ENCODE measurements at places on chromosomes 5 and 9.

DNA sequence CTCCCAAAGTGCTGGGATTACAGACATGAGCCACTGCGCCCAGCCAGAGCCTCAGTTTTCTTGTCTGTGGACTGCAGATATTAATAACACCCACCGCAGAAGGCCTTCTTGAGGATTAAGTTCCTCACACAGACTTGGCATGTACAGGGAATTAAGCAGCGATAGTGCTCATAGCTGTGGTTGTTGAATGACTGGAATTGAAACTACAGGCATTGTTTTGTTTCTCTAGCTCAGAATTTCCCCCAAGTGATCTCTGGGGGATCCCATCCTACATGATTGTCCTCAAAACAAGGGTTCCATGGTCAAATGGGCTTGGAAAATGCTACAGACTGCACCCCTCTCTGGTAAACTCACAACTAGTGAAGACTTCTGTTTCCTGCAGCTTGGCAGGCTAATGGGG is 44.2 kb upstream of the TDRD7 start:
- no peak for DNase-seq

- no peak for DNase-seq
Observed at GRCh38 chr5:80369521-80369920, 38.3 kb upstream of the ZFYVE16 start.

- DNase-seq = no peak
Observed at GRCh38 chr9:35736201-35736633, 3.8 kb downstream of the CREB3 start.

GRCh38 chr9:16901590-16901989 is 31.1 kb upstream of the BNC2 start:
- no peak for DNase-seq

DNA sequence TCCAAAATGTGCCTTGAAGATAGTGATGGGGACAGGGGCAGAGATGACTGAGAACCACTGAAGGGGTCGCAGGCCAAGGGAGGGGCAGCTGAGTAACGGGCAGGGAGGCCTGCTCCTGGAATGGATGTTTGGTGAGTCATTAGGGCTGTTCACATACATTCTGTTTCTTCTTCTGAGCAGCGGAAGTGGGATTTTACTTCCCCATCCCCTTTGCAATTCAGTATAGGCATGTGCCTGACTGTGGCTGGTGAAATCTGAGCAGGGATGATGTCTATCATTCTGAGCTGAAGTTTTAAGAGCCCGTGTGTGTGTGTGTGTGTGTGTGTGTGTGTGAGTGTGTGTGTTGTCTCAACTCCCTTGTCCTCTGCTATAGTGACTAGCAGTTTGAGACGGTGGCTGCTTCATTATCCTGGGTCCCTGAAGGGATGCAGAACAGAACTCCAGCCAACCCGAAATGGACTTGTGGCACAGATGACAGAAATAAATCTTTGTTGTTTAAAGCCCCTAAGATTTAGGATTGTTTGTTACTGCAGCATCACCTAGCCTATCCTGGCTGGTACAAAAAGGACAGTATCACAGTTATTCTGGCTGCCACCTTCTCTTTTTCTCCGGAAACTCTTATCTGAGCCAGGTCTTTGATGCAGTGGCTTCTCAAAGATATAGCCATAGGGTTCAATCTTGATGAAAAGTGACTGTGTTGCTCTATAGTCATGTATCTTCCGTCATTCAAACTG is 29.2 kb upstream of the TGFBI start:
- no peak for DNase-seq

- no peak for DNase-seq
Observed at GRCh38 chr5:116668390-116668789, 93.8 kb upstream of the SEMA6A start.

- no peak for DNase-seq
Observed at GRCh38 chr9:83066771-83067170, 3.8 kb upstream of the RASEF start.

GRCh38 chr5:151378616-151379015 is 31.3 kb upstream of the SLC36A2 start:
- DNase-seq = no peak

DNA sequence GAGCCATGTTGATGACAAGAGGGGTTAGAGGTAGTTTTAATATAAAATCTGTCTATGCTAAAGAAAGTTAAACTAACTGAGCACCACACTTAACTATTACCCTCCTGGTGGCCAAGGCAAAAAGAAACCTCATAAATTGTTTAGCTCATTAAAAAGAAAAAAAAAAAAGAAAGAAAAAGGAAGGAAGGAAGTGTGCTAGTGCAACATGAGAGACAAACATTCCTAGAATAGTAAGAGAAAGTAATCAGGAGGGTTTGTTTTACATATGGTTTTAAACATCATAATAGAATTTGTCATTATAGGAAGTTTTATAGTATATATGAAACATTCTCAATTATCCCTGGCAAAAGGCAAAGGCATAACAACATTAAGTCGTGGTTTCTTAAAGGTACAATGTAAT is 152.3 kb downstream of the SNX18 start:
- DNase-seq = no peak

DNA sequence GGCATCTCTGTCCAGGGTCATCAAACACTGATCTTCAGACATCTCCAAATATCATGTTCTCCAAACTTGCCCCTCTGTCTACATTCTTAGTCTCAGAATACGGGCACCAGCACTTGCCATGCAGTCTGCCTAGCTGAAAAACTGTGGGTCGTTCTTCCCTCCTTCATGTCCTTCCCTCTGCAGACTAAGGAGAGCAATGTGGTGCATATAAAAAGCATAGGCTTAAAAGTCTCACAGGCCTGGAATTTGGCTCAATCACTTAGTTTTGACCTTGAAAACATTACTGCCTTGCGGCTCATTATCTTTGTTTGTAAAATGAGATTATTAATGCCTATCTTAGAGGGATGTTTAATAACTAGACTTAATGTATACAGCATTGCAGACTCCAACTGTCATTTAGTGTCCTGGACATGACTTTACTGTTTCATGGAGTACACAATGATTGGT is 362.8 kb downstream of the NPR3 start:
- no peak for DNase-seq

DNA sequence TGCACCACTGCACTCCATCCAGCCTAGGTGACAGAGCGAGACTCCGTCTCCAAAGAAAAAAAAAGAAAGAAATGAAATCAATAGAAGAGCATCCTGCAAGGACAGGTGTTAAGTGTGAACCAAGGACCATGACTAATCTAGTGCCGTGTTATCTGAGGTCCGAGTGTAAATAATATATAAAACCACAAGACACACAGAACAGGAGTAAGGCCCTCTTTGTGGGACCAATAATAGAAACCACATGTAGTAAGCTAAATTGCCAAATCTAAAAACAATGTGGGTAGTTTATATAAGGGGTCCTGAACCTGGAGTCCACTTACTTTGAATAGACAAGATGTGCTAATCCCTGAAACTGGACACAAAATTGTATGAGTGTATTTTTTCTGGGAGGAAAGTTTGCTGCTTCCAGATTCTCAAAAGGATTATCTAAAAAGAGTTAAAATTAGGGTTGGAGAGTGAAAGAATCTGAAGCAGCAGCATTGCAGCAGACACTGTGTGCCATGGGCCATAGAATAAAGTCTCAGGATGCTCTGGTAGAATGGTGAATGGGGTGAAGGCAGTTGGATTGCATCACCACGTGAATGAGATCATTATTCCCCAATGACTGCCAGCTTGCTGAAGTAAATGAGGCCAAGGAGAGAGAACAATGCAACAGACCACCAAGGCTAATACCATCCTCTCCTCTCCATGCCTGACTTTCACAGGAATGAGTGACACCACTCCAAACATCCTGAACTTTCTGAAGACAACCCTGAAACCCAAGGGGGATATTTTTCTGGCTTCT is 222.7 kb downstream of the DCP2 start:
- DNase-seq = no peak

DNA sequence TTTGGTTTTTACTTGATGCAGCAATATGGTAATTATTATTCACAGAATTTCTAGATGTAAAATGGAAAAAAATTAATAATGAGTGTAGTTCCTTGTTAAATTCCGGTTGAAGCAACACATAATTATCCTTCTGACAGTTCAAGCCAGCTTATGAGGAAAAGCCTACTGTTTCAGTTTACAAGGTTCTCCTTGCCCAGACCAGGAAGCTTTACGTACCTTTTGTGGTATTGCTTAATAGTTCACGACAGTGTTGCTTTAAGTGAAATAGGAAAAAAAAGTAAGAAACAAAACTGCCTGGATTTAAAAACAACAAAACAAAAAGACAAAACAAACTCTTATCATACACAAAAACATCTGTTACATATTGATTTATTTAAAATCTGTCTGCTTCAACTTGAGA is 547.3 kb upstream of the C9orf72 start:
- no peak for DNase-seq

DNA sequence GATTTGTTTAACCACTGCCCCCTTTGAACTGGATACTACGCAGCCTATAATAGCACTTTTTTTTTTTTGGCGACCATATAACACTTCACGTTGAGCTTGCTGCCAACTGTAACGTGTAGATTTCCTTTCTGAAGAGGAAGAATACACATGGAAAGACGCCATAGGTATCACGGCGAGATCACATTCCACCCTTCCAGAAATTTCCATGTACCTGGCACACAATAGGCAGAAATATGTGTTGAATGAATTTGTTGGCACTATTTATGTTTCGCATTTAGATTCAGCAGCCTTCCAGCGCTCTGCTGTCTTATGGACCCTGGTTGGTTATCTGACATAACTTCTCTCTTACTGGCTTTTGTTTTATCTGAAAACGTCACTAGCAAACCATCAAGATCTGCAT is 250.3 kb downstream of the SLIT3 start:
- DNase-seq = no peak

DNA sequence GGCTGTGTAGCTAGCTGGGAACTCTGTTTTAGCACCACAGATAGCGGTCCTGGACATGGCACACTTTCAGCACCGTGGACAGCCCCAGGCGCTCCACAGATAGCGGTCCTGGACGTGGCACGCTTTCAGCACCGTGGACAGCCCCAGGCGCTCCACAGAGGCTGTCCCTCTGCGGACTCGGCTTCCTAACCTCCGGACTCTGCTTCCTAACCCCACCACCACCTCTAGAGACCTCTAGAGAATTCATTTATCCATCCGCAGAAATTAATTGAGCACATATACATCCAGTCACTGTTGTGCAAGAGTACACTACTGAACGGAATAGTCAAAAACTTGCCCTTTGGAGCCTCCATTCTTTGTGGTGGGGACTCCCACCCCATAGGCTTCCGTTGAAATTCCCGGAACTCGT is 27.4 kb downstream of the UNC5A start:
- peak; percentile 72 for DNase-seq

GRCh38 chr5:124599028-124599973 is 147.1 kb downstream of the ZNF608 start:
- DNase-seq = no peak

DNA sequence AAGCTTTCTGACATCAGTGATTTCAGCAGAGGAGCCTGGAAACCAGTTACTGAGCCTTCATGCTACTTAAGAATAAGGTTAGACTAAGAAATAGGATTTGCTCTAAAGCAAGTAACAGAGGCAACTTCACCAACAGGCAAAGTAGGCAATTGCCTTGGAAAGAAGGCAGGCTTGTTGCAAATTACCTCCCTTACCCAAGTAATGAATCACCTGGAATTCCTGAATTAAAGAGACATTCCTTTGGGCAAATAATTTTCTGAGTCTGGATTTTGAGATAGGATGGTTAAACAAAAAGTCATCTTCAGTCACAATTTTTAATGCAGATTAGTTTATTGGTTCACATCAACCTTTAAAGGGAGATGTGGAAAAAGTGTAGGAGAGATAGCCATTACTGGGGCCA is 92.8 kb downstream of the ITGA1 start:
- no peak for DNase-seq

GRCh38 chr9:134134949-134135342 is 936 bp upstream of the WDR5 start:
- DNase-seq = no peak

DNA sequence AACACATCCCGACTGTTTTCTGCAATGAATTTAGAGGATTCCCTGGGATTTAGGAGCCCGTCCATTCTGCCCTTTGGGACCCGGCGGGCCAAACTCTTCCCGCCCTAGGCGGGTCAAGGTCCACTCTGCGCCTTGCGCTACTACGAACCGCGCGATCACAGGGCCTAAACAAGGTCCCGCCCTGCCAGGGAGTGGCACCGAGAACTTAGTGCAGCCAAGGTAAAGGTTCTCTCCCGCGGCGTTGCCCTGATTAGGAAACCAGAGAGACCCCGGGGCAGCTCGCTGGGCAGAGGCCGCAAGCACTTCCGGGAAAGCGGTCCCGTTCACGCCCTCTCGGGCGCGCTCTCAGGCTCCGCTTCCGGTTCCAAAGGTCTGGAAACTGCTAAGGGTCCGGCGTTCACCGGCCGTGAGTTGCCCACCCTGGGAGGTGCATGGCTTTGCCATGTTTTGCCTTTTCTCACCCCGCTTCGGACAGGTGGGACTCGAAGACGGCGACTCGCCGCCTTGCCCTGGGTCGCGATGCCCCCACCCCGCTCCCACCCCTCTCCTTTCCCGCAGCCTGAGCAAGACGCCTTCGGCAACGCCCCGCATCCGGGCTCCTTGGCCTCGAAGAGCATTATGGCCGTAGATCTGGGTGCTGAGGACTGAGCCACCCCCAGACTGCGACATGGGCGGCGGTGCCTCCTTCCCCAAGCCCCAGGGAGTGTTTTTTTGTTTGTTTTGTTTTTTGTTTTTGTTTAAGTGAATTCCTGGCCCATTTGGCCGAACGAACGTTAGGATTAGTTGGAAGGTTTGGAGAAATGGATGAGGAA is 23.4 kb downstream of the HNRNPK start:
- DNase-seq = peak; percentile 45

DNA sequence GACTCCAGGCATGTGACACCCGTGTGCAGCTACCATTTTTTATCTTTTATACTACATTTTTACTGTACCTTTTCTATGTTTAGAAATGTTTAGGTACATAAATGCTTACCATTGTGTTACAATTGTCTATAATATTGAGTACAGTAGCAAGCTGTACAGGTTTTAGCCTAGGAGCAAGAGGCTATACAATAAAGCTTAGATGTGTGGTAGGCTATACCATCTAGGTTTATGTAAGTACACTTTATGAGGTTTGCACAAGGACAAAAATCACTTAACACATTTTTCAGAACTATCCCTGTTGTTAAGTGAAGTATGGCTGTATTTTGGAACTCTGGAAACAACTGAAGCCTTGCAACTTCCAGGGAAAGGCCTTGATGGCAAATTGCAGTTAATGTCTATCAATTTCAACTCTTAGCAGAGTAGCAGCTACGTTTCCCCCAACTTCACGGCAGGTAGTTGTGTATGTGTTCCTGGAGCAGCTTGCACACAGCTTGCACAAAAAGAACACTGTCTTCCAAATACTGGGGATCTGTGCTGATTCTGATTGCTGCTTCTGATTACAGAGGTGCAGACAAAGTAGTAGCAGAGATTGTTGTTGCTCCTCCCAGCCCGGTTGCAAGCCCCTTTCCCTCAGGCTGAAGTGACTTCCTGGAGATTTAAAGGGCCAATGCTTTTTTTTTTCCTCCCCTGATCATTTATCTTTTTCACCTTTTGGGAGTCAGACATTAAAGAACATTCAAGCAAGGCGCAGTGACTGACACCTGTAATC is 30.0 kb downstream of the SIL1 start:
- DNase-seq = no peak

GRCh38 chr5:175743676-175744210 is 85.9 kb downstream of the HRH2 start:
- DNase-seq = no peak

GRCh38 chr9:134992755-134993124 is 75.0 kb upstream of the FCN1 start:
- DNase-seq = no peak
